Upper lobe of right lung (tissue), 1 donor: ENCODE measurements at places on chromosomes 2 and 18. TPM values are rescaled to one million over a fixed set of nuclear protein-coding genes. Genes with fewer than 3 reads are reported as not detected.

CRYGC gene
- not detected for total RNA-seq

DNA sequence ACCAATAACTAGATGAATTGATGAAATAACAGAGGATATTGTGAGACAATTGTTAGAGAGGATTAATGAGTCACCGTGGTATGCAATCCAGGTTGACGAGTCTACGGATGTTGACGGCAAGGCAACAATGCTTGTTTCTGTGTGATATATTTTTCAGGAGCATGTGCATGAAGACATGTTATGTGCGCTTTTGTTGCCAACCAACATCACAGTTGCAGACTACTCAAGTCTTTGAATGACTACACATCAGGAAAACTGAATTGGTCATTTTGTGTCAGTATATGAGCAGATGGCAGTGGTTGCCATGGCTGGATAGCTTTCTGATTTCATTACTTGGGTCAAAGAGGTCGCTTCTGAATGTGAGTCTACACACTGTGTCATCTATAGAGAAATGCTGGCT lies 96.8 kb upstream of the CRACDL start:
- DNase-seq: no peak

C2orf80 gene
- not detected for total RNA-seq

SERPINB2 gene
- total RNA-seq: 0.38 TPM

- no peak for DNase-seq
These were observed 52.5 kb downstream of the MARCHF4 start for GRCh38 chr2:216319771-216320170.

GRCh38 chr2:119181791-119182445 lies 23.4 kb upstream of the C1QL2 start:
- no peak for DNase-seq

GRCh38 chr2:203599509-203599908 lies 64.4 kb upstream of the RAPH1 start:
- DNase-seq: no peak

- no peak for DNase-seq
These were observed 502.2 kb upstream of the SETBP1 start for GRCh38 chr18:44178476-44178875.

DNA sequence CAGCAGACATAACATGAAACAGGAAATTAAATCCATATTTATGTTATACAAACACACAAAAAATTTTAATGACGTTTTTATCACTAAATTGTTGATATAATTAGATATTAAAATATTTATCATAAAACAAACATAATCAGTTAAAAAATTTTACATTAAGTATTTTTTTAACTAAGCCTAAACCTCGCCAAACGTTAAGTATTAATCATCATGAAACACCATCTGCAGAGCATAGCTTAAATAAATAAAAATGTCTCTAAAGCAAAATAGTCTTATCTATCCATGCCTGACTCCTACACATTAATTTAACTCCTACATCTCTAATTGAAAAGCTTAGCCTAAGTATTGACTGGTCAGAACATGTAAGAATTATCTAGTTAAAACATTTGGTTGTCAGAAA lies 271.6 kb upstream of the RND3 start:
- no peak for DNase-seq

SPP2 gene
- not detected for total RNA-seq

DNA sequence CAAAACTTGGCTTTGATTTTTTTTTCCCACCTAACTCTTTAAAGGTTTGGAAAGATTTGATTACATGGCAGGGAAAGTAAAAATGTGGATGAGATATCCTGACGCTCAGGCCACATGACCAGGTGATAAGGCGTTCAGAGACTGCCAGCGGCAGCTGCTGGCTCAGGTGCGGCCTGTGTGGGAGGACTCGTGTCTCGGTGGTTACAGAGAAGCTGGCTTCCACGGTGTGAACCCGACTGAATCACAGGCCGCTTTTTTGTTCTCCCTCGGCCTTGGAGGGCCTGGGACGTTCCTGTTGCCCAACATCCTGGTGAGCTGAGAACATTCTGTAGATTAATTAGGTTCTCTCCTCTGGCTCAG lies 124.2 kb upstream of the ZNF516 start:
- peak; percentile 77 for DNase-seq

GRCh38 chr2:135820003-135820618 lies 16.9 kb downstream of the LCT start:
- DNase-seq: no peak

ADNP2 gene
- 14.2 TPM for total RNA-seq

DNA sequence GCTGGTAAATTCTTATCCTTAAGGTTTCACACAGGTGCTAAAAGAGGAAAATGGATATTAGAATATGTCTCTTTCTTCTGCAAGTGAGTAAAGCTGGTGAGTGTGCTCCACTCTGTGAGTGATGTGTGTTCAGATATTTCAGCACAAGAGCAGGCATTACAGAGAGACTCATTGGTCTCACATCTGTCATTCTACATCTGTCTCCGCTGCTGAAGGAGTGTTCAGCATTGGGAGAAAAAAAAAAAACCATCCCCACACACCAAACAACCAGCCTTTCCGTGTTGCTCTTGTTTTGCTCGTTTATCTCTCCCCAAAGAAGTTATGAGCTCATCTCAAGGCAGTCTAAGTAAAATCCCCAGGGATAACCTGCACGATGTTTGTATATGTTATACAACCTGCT lies 283.9 kb upstream of the SPHKAP start:
- DNase-seq: no peak

- no peak for DNase-seq
These were observed 211.6 kb upstream of the SP5 start for GRCh38 chr2:170503563-170503962.

DNA sequence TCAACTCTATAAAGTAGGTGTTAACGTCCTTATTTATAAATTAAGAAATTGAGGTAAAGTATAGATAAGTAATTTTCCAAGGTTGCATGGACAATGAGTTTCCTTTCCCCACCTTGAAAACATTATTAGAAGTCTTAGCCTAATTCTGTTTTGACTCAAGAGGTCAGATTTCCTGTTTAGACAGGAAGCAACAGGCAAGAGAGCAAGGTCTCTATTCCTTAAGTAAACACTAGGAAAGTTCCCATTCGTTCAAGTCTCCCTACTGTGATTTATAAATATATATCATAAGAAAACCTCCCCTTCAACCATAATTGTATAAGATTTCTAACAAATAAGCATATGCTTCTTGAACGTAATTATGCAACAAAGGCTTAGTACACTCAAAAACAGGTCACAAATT lies 40.3 kb downstream of the CLASP1 start:
- no peak for DNase-seq

DNA sequence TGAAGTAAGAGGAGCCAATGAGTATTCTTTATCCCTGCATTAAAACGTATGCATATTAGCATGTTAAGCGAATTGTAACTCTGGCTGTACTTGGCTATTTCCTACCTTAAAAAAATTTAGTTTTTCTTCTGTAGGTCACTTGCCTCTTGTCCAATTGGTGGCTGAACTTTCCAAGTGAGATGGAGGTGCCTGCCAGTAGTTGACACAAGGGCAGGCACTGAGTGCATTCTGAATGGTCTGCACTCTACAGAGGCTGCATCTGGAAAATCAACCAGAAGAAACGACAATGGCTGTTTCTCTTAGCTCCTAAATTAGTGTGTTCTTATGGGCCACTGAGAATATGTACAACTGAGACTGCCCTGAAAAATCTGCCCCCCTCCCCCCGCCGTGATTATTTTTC lies 160.8 kb downstream of the PRPF40A start:
- no peak for DNase-seq

DNA sequence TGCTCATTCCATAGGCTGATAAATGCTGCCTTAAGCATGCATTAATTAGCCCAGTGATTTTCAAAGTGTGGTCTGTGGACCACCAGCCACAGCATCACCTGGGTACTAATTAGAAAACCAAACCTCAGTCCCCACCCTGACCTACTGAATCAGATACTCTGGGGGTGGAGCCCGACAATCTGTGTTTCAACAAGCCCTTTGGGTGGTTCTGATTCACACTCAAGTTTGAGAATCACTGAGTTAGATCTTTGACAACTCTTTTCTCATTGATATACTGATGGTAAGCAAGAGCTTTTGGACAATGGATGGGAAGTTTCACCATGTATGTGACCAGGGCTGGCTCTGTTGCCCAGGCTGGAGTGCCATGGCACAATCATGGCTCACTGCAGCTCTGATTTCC lies 95.9 kb downstream of the ZCCHC2 start:
- no peak for DNase-seq

- DNase-seq: no peak
These were observed 42.7 kb downstream of the NPPC start for GRCh38 chr2:231883468-231883881.

GRCh38 chr2:170298861-170299429 lies 121.0 kb downstream of the MYO3B start:
- DNase-seq: no peak

DNA sequence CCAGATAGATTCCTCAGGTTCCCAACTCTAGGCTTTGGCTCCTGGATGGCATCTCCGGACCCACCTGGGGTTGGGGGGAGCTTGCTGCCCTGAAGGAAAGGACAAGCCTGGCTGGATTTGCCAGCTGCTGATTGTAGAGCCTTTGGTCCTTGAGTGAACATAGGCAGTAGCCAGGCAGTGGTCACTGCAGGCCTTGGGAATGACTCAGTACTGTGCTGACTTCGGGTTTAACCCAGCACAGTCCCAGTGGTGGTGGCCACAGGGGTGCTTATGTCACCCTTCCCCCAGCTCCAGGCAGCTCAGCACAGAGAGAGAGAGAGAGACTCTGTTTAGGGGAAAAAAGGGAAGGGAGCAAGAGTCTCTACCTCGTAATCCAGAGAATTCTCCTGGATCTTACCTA lies 27.7 kb upstream of the ACTR2 start:
- no peak for DNase-seq

GRCh38 chr2:20093263-20094141 lies 42.1 kb upstream of the LAPTM4A start:
- DNase-seq: no peak

DNA sequence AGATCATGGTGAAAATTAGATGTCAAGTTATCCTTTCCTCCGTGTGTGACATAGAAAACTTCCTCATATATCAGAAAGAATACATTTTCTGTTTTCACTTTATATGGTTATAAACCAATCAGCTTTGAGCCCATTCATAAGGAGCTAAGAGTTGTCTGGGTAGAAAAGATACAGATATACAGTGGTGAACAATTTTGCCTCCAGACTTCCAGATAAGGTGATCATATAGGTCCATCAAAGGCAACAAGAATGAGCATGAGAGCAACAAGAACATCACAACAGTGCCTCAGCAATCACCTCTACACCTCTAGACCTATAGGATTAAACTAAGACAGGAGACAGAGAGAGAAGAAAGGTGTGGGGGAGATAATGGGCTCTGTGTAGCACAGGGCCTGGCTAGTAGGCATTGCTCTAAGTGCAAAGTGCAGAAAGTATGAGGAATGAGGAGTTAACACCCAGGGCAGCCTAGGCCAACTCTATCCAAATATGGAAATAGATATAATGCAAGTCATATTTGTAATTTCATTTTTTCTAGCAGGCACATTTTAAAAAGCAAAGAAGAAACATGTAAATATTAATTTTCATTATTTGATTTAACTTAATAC lies 8.3 kb downstream of the TNP1 start:
- no peak for DNase-seq

DNA sequence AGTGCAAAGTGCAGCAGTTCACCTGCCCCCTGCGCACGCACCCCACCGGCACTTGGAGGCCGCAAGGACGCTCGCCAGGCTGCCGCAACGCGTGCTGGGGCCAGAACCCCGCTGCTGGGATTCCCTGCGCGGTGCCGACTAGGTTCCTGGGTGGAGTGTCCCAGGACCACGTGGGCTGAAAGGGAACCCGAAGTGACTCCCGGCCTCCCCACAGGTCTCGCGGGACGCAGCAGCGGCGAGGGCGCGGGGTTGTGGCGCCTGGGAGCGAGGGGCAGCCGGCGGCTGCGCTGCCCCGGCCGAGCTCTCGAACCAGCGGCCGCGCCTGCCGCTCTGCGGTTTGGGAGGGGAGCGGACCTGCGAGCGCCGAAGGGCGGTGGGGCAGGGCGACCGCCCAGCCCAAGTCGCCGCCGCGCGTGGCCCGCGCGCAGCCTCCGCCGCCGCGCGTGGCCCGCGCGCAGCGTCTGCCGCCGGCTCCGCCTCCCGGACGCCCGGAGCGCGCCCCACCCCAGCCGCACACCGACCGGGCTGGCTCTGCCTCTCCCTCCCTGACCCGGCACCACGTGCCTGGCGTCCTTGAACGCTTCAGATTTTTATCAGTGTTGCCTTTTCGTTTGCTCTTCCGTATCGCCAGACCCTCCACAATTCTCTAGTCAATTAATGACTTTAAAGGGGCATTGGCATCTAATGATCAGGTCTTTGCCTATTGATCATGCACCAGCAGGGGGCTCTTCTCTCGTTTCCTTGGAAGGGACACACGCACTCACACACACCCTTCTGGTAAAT lies at the start of gene FTCDNL1:
Gene FTCDNL1 (minus strand): TSS at position 475 of the 783 bp plus-strand sequence. CDS start 2,230 bp downstream, outside the sequence.
- peak; percentile 92 for DNase-seq

DNA sequence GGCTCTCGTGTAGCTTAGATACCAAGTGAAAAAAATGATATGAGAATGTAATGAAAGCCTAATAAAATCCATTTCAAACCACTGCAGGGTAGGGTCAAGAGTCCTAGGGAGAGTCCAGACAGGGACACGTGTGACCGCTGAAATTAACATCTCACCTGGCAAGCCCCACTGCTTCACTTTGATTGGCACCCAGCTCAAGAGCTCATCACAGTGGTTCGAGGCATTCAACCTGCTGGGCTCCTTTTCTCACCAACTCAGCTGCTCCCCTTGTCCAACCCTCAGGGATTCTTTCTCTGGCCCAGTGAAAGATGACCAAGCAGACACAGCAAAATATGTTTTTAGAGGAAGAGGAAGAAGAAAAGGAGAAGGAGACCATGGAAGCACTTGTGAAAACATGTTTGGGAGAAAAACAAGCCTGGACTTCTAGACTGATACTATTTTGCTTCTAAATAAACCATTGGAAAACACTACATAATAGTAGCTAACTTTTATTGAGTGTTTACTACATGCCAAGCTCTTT lies 49.2 kb upstream of the CREB1 start:
- DNase-seq: no peak

- DNase-seq: no peak
These were observed 20.1 kb downstream of the DYSF start for GRCh38 chr2:71473346-71474031.
